Activated CD4-positive, alpha-beta T cell treated with anti-CD3 and anti-CD28 coated beads, Interleukin-2, amount 50 U/mL, for 16 hours (primary cell): ENCODE measurements at places on chromosomes 1 and 21.
A peak's percentile ranks its signal among the peaks of the same experiment; 100 is the strongest.

- DNase-seq = no peak
These were observed 60.8 kb downstream of the NGF start for GRCh38 chr1:115277276-115277675.

DNA sequence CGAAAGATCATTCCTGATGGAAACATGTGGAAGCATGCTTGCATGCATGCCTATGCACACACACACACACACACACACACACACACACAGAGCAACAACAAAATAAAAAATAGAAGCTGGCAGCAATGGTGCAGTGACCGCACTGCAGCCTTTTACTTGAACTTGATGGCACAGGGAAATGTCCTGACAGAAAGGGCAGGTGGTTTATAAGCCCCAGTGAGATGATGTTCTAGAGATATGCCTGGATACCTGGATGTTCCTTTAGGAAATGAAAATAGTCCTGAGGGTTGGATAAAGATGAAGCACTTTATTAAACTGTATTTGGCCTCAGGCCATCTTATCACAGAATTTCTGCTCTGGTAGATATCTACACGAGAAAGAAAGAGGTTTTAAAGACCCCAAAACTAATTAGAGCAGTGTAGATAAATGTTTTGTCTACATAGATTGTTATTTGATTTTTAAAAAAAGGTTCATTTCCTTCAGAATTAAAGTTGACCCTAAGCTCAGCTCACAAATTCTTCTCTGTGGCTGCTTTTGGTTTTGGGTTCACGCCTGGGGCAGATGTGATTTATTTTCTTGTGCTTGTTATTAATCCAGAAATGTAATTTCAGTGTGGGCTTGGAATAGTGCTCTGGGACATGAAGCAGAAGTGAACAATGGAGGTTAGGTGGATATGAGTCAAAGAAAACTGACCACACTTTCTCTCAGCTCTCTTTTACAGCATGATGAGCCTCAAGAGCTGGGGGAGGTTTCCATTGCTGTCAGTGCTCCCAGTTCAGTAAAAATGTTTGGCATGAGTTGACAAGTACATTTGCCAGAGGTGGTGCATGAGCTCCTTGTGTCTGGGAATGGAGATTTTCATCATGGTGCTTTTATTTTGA lies 22.9 kb downstream of the ADAM30 start:
- DNase-seq = no peak

- no peak for DNase-seq
These were observed 1.2 kb downstream of the CD160 start for GRCh38 chr1:145720556-145720877.

- no peak for DNase-seq
These were observed 3.3 kb downstream of the SH3BGR start for GRCh38 chr21:39454949-39455668.

DNA sequence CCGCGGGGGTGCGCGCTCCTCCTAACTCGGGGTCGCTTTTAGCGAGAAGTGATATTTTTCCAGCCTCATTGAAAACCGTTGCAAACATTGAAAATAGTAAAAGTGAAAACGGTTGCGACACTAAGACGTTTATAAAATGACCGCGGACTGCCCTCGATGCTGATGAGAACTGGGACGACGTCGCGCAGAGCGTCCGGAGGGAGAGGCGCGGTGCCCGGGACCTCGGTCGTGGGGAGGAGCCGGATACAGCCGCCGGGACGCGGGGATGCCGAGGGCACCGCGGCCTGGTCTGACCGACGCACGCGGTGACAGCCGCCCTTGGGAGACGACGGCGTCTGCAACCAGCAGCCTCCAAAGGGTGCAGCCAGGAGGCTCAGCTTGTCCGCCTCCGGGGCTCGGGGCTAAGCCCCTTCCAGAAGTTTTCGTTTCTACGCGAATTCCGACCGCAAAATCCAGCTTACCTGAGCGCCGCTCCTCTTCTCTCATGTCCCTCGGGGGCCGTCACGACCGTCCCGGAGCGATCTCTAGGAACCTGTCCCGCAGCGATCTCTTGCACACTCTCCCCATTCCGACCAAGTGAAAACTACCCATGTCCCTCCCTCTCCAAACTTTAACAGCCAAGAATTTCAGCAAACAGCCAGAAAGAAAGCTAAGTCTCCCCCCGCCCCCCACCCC lies 144.4 kb upstream of the ETS2 start:
- DNase-seq = peak; percentile 12

DNA sequence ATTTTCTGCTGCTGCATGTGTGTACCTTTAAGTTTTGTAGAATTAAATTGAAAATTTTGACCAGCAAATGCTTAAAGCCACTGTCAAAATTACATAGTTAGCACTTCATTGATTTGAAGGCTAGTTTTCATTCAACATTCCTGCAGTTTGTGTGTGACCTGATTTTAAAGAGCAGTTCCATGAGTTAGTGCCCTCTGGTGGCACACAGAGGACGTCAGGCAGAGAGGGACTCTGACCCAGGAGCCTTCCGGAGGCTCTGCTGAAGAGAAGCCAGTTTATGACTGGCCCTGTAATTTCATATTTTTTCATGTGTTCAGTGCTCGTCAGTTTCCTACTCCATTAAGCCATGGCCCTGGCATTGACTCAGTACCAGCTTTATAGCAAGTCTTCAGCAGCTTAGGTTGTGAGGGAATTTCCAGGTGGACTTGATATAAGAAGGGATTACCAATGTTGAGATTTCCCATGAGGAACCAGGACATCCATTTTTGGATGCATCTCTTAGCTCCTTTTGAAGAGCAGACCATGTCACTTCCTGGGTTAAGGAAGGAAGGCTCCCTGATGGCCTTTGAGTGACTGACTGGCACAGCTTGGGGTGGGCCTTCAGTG lies 104.7 kb downstream of the CAMTA1 start:
- DNase-seq = peak; percentile 39

GRCh38 chr1:47409311-47410067 lies 6.6 kb upstream of the FOXE3 start:
- DNase-seq = no peak

GRCh38 chr1:4697801-4698200 lies 43.4 kb downstream of the AJAP1 start:
- no peak for DNase-seq

DNA sequence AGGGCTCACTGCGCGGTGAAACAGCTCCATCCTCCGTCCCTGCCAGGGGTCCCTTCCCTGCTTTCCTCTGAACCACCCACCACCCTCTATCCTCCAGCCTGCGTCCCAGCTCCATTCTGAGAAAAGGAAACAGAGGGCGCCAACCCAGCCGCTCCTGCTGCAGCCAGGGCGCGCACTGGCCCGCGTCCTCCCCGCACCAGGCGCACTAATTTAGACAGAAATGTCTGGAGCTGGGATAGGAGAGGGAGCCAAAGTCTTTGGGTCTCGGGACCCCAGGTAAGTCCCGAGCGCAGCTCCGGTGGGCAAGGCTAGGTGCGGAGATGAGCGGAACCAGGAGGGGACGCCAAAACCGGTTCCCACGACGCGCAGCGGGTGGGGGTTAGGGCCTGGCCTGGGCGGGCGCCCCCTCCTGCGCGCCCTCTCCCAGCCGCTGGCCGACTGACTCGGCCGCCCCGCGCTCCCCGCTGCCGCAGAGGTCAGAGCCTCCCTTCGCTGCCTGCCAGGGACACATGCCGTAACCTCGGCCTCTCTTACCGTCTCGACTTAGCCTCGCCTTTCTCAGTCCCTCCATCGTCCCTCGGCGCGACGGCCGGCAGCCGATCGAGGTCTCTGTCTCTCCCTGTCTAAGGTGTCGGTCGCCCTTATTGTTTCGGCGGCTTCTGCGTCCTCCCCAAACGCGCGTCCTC lies 2.0 kb downstream of the CAMK2N1 start:
- DNase-seq = no peak

- no peak for DNase-seq
These were observed 287.5 kb upstream of the DAB1 start for GRCh38 chr1:57711326-57711725.

GRCh38 chr1:42937141-42937696 lies 21.4 kb downstream of the SLC2A1 start:
- peak; percentile 80 for DNase-seq

GRCh38 chr21:39348355-39349210 lies at the start of gene HMGN1:
Gene HMGN1, minus strand, starts transcription at chr21:39349088. Its CDS starts 171 bp downstream, at chr21:39348917.
- peak; percentile 89 for DNase-seq

DNA sequence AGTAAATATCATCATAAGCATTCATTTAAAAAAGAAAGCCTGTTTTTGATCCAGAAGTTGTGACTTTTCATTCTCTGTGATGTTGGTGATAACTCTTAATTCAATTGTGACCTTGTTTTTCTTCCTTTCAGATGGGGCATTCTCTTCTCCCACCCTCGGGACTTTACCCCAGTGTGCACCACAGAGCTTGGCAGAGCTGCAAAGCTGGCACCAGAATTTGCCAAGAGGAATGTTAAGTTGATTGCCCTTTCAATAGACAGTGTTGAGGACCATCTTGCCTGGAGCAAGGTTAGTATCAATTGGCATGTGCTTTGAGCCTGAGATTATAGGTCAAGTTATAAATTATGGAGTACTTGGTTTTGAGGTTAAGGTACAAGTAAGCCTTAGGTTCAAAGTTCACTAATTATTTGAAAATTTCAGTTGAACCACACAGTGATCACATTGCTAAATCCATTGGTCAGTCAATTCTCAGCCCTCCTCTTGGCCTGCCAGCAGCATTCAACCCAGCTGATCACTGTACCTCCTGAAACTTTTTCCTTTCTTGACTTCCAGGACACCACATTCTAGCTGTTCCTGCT lies 4.1 kb downstream of the PRDX6 start:
- DNase-seq = no peak

- DNase-seq = peak; percentile 87
These were observed 7.3 kb downstream of the SH3BGRL3 start for GRCh38 chr1:26287033-26287711.

DNA sequence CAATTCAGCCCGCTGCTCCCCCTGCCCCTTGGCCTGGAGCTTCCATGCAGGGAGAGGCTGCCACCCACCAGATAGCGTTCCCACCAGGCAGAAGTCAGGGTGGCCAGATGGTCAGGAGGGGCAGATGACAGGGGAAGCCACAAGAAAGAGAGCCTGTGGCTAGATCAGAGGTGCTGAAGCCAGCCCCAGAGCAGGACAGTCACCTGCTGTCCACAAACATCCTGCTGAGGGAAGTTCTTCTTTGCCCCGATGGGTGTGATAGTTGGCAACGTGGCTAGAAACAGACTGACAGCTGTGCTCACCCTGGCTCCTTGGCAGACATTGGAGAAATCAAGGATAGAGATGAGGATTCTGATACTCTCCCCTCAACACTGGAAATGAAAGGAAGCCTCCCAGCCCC lies 27.2 kb upstream of the SRP9 start:
- DNase-seq = no peak

GRCh38 chr1:65425697-65426096 lies 5.2 kb downstream of the LEPR start:
- no peak for DNase-seq

- DNase-seq = no peak
These were observed 15.6 kb upstream of the ZMYM6 start for GRCh38 chr1:35047188-35047858.

DNA sequence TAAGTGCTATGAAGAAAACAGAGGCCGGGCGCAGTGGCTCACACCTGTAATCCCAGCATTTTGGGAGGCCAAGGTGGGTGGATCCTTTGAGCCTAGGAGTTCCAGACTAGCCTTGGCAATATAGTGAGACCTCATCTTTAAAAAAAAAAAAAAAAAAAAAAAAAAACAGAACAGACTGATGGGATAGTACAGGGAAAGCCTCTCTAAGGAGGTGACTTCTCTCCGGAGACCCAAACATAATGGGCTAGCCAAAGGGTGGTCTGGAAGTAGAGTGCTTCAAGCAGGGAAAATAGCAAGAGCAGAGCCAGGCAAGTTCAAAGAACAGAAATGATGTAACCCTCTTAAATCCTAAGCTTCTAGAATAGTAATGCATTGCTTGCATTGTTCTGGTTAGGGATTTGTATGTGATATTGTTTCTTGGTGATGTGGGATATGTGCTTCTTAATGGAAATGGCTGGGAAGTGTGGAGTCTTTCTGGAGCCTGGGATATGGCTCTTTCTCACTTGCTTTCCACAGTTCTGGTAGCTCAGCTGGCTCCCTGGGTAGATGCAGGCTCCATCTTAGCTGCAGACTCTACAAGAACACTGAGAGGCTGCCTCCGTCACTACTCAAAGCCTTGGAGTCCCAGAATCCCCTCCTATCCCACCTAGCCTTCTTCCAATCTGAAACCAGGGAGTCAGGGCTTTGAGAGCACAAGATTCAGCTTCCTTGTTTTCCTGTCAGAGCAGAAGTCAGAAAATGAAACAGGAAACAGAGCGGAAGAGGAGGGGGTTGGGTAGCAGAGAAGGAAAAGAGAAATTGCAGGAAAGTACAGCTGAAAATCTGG lies 1.9 kb upstream of the PIGV start:
- DNase-seq = no peak

- DNase-seq = no peak
These were observed 37.6 kb downstream of the DIPK1A start for GRCh38 chr1:92923664-92924063.

DNA sequence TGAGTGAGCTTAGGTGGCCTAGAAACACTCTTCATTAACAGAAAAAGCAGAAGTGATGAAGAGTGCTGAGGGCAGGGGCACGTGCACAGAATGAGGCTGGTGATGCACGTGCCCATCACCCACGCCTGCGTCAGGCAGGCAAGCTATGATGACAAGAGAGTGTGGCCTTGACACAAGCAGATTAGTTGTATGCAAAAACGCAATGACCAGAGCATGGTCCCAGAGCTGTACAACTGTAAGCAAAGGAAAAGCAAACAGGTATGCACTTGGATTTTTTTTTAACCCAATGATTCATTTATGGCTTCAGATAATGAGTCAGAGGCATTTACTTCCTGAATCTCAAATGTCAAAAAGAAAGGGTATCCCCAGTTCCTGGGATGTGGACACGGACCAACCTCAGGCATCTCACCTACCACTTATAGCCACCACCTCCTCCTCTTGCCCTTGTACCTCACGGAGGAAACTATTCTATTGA lies 9.1 kb upstream of the TMEM61 start:
- DNase-seq = peak; percentile 41

- DNase-seq = peak; percentile 20
These were observed 73.2 kb downstream of the BCAR3 start for GRCh38 chr1:93608187-93609109.

GRCh38 chr21:35984654-35985361 lies 75.5 kb downstream of the SETD4 start:
- no peak for DNase-seq

GRCh38 chr1:187626056-187626455 lies 797.3 kb downstream of the PLA2G4A start:
- no peak for DNase-seq

DNA sequence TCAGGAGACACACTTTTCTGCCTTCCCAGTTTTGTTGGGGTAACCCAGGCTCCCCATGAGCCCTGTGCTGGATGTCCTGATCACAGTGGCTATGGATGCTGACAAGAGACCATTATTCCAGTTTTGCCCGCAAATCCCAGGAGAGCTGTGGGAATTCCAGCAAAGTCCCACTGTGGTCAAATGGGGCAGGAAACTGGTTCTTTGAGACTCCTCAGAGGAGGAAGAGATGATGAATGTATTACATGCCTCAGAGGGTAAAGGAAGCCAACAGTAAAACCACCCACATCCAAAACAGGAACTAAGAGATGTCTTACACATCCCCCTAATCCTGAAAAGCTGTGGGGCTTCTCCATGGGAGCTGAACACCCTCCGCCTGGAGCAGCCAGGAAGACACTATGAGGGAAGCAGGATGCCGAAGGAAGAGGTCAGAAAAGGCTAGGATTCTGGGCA lies 12.8 kb upstream of the MPZL1 start:
- DNase-seq = no peak

GRCh38 chr1:221431961-221432360 lies 309.9 kb downstream of the DUSP10 start:
- DNase-seq = no peak
